Heart right ventricle (tissue), 16 donors: ENCODE measurements at places on chromosomes 11 and 22.
A peak's percentile ranks its signal among the peaks of the same experiment; 100 is the strongest.

DNA sequence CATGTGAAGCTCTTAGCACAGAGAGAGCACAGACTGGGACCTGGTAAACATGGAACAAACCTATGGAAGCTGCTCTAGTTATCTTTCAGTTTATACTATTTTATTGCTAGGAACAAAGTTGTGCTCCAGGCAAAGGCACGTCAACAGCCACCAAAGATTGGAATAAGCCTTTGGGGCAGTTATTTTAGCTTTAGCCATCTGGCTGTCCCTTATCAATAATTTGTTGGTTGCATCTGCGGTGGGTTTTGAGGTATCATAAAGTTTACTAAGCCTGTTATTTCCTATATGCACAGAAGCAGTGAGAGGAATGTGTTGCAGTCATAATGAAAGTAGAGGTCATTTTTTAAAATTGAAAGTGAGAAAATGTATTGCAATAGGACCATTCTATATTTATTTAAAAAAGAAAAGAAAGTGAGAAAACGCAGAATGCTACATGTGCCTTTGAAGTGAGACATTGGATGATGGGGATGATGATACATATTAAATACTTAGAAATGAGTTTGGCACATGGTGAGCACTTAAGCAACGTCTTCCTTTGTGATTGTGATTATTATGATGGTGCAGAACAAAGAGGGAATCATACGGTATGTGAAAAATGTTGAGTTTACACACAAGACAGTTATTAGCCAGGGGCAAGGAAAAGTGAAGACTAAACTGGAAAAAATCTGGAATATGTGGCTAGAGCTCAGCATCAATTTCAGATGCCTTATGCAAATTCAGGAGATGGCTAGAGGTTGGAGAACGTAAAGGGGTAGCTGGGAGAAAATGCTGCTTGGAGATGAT lies 58.3 kb downstream of the PRR5L start:
- peaks cover 4% of the 10 kb centered on the region for H3K27me3 ChIP-seq
- DNase-seq, result no peak
- H3K4me3 ChIP-seq, result no peak overlapping the region
- no peaks in the 10 kb centered on the region for H3K4me1 ChIP-seq

- peaks cover 15% of the 10 kb centered on the region for H3K4me1 ChIP-seq
- H3K36me3 ChIP-seq, result no peaks in the 10 kb centered on the region
- H3K27ac ChIP-seq, result no peak overlapping the region
- DNase-seq, result no peak
- H3K27me3 ChIP-seq, result peaks cover 95% of the 10 kb centered on the region
- peak overlapping the region; percentile 54 for H3K4me3 ChIP-seq
Measured at GRCh38 chr11:122983438-122984185, 2.0 kb upstream of the BSX start.

DNA sequence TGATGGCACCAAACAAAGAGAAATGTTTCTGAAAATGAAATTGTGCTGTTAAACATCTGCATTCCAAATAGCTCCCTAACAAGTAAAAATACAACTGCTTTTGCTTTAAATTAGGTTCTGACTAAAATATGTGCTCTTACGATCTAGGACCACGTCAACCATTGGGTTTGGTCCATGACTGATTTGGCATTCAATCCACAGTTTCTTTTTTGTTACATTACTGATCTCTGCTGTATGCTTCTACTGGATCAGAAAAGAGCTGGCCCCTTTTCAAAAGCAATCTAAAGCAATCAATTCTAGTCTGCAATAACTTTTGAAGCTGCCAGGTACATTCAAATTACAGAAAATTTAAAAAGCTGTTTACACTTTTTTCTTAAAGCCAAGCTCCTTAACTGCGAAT lies 1047.1 kb upstream of the CCDC90B start:
- DNase-seq, result no peak
- no peak overlapping the region for H3K27ac ChIP-seq
- no peaks in the 10 kb centered on the region for H3K4me1 ChIP-seq
- no peaks in the 10 kb centered on the region for H3K36me3 ChIP-seq

GRCh38 chr11:134560066-134560465 lies 148.0 kb upstream of the B3GAT1 start:
- H3K36me3 ChIP-seq, result no peaks in the 10 kb centered on the region
- H3K27me3 ChIP-seq, result no peaks in the 10 kb centered on the region
- no peak for DNase-seq
- no peak overlapping the region for H3K4me3 ChIP-seq
- H3K27ac ChIP-seq, result no peak overlapping the region
- H3K4me1 ChIP-seq, result no peaks in the 10 kb centered on the region

DNA sequence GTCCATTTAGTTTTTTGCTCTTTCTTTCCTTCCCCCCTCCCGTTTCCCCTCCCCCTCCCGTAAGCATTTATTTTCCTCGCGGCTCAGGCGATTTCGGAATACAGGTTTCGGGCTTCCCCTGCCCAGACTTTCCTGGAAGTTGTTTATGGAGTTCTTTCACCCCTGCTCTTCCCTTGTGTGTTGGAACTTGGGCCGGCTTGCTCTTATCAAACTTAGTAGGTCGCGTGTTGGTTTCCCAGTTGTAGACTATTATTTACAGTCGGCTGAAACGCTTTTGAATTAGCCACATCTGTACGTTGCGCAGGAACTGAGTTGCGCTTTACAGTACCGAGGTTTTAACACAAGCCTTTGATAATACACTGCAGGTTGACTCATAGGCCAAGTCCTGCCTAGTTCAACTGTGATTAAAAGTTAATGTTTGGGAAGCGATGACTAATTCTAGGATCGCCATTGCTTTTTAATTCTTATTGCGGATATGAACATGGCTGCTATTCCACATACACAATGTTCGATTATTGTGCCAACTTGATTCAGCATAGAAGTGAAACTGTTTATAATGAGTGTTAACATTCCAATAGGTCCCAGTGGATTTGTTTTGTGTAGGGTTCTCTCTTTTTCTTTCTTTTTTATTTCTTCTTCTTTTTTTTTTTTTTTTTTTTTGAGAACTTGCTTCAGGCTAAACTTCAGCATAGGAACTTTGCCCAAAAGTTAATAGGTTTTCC lies 1.7 kb downstream of the YAP1 start:
- peak overlapping the region; percentile 95 for H3K4me3 ChIP-seq
- no peaks in the 10 kb centered on the region for H3K27me3 ChIP-seq
- peak overlapping the region; percentile 99 for H3K27ac ChIP-seq
- no peak for DNase-seq
- peaks cover 24% of the 10 kb centered on the region for H3K4me1 ChIP-seq

GRCh38 chr22:42430528-42431125 lies 1.6 kb downstream of the NFAM1 start:
- peaks cover 25% of the 10 kb centered on the region for H3K4me1 ChIP-seq
- H3K36me3 ChIP-seq, result no peaks in the 10 kb centered on the region
- DNase-seq, result no peak
- peaks cover 85% of the 10 kb centered on the region for H3K27me3 ChIP-seq
